Omental fat pad (tissue), 4 donors: ENCODE measurements at places on chromosomes 5 and 9.

DNA sequence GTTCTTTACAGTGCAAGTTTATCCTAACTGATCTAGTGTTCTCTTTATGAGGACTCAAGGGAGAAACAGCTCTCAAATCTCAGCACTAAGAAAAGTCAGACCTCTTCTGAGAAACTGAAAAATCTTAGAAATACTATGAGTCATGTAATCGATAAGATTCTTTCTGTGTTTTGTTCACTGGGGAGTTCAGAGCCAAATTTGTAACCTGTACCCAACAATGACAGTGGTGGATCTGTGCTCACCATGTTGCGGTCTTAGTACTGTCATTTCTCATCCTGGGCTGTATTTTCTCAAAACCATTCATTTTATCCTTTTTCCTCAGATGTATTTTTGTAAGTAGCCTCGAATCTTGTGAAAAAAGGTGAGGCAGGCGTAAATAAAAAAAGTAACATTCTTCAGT is 146.4 kb downstream of the ACER2 start:
- DNase-seq, result no peak

- no peak for DNase-seq
Observed at GRCh38 chr5:59097116-59097515, 514.2 kb downstream of the RAB3C start.

DNA sequence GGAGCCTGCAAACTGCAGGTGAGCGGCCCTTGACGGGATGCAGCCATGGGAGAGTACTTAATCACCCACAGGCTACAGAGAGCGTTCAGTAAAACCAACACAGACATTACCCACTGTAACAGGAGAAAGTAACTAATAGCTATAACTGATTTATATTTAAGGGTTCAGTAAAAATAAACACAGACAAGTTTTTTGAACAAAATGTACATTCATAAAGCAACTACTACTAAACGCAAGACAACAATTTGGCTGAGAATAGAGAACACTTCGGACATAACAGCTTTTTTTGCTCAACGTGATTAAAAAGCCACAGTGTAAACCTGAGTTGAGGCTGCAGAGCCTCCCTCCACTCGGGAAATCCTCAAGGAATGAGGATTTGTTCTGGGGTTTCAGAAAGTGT is 61.7 kb downstream of the LIFR start:
- no peak for DNase-seq

DNA sequence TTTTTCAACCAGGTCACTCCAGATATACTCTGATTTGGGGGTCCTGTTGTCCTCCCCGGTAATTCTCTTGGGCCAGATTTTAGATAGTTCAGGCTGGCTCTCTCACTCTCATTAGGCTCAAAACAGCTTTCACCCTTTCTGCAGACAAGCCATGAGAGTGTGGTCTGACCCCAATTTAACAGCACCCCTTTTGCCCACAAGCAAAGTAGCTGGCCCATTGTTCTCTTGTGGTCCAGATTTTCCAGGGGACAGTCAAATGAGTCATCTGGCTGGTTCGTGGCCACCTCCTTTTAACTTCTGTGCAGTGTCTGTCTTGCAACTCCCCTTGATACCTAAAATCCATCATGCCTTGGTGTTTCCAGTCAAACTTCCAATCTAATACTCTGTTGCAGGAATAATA is 16.5 kb downstream of the BHMT2 start:
- no peak for DNase-seq

DNA sequence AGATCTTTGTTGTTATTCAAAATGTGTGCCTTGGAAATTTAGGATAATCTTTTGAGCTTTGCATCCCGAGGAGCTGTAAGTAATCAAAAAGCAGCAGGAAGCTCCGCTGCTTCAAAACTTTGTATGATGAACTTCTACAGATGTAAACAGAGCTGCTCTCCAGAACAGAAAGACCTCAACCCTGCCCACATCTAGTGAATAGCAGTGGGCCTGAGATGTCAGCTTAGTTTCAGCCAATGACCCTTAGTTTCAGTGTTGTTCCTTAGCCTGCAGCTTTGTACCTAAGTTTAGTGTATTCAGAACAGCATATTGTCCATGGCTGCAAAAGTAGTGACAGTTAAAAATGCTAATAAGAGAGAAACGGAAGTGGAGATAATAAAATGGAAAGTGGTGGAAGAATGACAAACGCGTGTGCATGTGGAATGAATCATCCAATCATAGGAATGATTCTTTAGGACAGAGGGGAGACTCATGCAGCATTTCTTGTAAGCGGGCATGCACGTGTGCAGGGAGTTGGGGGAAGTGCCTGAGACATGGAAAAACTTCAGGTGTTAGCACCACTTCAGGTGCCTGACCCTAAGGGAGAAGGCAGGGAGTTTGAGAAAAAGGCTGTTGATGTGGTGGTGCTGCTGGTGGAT is 24.9 kb downstream of the SNX24 start:
- no peak for DNase-seq

GRCh38 chr5:180093651-180094382 is 22.3 kb upstream of the RNF130 start:
- no peak for DNase-seq

DNA sequence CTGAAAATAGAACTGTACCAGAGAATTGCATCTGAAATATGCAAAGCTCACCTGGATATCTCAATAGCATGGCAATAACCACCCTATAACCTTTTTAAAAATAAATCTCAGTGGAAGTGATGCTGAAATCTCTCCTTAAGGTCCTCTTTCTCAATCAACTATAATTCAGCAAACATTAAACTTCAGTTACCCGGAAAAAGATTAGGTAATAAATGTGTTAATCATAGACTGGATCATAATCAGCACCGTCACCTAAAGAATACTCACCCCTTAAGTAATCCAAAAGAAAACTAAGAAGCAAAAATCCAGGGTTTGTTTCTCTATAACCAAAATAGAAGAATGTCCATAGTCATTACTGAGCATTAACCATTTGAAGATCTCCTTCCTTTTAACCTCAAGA is 44.3 kb upstream of the DENND4C start:
- DNase-seq, result no peak

DNA sequence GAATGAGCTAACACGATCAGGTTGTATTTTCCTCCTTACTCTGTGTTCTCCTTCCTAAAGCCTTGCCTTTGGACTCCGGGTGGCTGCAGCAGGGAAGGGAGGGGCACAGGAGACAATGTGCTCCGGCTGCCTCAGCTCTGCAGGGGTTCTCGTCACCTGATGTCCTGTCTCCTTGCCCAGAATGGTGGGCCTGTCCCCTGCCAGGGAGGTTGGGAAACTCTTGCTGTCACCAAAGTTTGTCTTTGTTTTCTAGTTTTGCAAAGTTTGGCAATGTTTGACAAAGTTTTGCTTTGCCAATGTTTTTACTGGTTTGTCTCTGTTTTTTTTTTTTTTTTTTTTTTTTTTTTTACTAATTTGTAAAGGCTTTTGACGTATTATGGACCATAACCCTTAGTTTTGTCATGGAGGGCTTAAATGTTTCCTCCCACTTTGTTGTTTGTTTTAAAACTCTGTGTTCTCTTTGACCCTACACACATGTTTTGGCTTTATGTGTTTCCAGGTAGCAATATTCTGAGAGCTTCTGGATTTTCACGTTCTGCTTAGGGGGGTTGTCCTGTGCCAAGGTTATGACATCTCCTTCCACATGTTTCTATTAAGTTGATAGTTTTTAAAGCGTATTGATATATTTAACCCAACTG is 49.3 kb downstream of the GADD45G start:
- DNase-seq, result no peak

DNA sequence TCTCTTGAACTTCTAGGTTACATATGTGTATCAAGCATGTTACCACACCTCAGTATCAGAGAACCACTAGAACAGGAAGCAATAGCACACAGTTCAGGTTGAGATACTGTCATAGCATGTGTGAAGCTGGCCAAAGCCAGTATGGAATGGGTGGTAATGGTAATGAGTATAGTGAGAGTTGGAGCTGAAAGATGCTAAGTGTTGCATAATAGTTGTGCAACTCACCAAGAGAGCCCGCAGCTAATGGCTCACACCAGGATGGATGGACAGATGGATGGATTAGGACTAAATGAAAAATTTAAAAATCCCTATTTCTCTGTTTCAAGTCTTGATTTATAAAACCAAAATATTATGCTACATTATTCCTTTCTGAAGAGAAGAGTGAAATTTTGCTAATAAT is 53.4 kb upstream of the KCNN2 start:
- no peak for DNase-seq

DNA sequence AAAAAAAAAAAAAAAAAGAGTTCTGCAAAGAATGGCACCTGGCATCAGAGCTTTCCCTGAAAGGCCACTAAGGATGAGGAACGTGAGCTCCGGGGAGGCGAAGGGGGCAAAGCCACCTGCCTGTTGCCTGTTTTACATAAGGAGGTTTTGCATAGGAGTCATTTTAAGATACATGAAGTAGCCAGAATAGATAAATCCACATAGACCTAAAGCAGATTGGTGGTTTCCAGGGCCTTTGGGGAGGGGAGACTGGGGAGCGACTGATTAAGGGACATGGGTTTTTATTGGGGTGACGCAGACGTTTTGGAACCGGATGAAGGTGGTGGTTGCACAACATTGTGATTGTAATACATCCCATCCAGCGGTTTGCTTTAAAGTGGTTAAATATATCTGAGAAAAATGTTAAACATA is 7.1 kb downstream of the NEK6 start:
- no peak for DNase-seq

DNA sequence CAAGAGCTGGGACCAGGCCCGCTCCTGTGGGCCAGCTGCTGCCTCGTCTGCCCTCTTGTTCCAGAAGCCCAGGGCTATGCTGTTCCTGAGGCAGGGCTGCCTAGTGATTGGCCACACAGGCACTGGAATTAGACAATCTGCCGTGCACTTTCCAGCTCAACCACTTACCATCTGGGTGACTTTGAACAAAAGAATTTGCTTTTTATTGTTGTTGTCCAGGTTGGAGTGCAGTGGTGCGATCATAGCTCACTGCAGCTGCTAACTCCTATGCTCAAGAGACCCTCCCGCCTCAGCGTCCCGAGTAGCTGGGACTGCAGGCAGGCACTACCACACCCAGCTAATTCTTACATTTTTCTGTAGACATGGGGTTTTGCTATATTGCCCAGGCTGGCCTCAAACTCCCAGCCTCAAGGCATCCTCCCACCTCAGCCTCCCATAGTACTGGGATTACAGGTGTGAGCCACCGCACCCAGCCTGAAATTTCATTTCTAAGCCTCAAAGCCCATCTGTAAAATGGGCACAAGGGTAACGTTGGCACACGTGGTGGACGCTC is 1.2 kb upstream of the NEK6 start:
- no peak for DNase-seq

- DNase-seq, result no peak
Observed at GRCh38 chr5:134132372-134133187, 18.1 kb downstream of the TCF7 start.

DNA sequence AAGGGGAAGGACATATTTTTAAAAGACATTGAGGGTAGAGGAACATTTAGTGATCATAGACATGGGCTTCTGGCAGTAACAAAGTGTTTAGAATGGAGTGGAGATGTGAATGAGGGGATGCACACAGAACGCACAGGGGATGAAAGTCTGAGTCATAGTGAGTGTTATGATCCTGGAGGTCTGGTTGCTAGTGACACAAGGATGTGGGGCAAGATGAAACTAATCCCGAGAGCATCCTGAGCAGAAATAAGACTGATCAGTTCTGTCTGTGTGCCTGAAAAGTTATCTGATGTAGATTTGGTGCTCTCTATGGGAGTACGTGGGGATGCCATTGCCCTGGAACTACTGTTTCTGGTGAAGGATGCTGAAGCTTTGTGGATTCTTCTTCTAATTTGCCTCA is 141.1 kb downstream of the CHSY3 start:
- DNase-seq, result no peak

GRCh38 chr5:156531199-156531598 is 204.2 kb downstream of the SGCD start:
- no peak for DNase-seq

GRCh38 chr5:127311781-127312525 is 21.4 kb downstream of the MEGF10 start:
- no peak for DNase-seq

DNA sequence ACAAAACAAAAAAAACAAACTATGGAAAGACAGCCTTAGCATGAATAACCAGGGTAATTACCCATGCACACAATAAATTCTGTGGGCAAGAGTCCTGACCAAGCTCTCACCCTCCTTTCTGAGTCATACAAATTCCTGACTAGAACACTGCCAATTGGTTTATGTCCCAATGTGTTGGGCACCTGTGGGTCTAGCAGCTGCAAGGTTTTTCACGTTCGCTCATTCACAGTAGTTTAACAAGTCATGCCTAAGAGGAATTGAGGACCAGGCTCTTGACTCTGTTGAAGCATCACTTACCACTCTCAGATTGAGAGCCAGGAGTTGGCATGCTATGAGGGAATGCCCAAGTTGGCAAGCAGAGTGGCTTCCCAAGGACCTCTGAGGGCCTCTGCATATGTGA is 205.5 kb upstream of the SLC24A2 start:
- DNase-seq, result no peak

- no peak for DNase-seq
Observed at GRCh38 chr9:108812396-108813025, 43.3 kb downstream of the ACTL7B start.

- DNase-seq, result no peak
Observed at GRCh38 chr5:57394421-57395210, 88.0 kb downstream of the ACTBL2 start.

GRCh38 chr5:111810112-111810511 is 53.1 kb upstream of the NREP start:
- no peak for DNase-seq

- no peak for DNase-seq
Observed at GRCh38 chr5:169904508-169904907, 75.8 kb downstream of the INSYN2B start.

- no peak for DNase-seq
Observed at GRCh38 chr5:79269733-79270166, 33.8 kb downstream of the JMY start.

DNA sequence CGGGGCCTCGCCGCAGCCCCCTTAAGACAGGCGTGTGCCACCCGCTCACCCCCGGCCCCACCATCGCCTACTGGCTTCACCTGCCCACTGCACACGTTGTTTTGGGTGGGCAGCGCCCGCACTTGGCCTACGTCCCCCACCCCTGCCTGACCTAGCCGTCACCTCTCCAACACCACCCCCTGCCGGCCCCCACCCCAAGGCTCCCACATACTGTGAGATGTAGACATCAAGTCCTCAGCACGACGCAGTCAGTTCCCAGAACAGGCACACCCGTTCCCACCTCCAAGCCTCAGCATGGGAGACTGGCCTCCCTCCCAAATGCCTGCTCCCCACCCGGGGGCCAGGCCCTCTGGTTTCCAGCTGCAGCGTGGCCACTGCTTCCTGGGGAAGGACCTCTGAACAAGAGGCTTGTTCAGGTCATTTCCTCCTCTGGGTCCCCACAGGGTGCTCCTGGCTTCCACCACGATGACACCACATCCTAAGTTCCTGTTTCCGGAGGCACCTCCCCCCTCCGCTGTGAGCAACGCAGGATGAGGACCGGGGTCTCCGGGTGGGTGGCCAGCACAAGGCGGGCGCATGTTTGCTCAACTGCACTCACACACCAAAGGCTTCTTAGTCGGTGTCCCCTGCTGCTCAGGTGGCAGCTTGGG is 11.3 kb downstream of the DBN1 start:
- no peak for DNase-seq
